Left cardiac atrium (tissue), 4 donors: ENCODE measurements at places on chromosomes 5 and 9.

- no peak for DNase-seq
These were observed 12.9 kb downstream of the TLE4 start for GRCh38 chr9:79584655-79584982.

GRCh38 chr9:127523312-127523851 lies 72.1 kb downstream of the LRSAM1 start:
- no peak for DNase-seq

GRCh38 chr9:113591899-113592625 lies 128.5 kb downstream of the RGS3 start:
- DNase-seq, result no peak

DNA sequence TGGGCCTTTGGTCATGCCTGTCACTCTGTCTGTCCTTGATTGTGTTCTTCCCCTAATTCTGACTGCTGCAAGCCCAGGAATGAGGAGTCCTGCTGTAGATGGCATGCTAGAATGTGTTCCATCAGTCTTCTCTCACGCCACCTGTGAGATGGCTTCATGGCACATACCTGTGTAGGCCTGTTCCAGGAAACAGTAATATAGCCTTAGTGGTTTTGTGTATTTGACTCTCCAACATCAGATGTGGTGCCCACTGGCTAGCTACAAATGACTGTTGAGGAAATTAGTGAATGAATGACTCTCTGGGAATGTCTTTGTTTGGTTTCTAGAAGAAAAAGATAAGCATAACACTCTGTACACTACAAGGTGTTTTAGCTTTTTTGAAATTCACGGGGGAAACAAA lies 367.5 kb downstream of the KDM4C start:
- DNase-seq, result no peak
